ENCODE measurements at places on chromosomes 12 and 14.

DNA sequence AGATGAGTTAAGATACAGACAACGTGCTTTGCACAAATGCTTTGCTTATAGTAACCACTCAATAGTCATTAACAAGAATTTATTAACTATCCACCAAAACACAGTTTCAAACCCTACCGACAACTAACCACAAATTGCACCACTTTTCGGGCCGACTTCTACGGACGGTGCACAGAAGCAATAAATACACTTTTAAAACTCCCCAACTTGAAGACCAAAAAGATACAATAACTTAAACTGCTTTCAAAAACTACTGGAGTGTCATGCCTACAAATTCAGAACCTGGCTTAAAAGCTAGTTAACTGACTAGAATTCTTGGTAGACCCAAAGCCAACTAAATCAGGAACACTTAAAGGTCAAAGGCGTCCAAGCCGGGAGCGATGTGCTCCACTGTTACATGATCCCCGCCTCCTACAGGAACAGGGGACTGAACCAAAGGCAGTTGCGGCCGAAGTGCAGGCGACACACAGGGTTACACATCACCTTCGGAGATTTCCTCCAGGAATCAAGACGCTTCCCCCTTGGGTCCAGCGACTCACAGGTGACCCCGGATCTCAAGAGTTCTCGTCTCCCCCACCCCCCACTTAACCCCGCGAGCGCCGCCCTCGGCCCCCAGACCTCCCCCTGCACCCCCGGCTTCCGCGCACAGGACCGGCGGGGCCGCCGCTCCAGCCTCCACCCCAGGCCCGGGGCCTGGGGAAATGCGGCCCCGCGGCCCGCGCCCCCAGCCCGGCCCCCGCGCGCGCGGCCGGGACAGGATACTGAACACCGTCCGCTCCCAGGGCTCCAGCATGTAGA is 507 bp downstream of the SPTSSA start:
- peak; percentile 20 for DNase-seq

DNA sequence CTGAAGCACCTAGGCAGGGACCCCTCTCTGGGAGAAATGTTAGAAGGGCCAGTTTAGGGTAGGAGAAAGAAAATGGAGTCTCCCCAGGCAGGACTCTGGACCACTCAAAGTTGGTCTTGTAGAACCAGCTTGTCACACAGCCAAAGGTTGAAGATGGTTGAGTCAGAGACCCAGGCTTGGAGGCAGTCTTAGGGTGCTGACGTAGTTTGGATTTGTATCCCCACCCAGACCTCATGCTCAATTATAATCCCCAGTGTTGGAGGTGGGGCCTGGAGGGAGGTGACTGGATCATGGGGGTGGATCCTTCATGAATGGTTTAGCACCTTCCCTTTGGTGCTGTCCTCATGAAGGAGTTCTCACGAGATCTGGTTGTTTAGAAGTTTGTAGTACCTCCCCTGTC is 121.2 kb downstream of the CRACR2A start:
- DNase-seq, result no peak

DNA sequence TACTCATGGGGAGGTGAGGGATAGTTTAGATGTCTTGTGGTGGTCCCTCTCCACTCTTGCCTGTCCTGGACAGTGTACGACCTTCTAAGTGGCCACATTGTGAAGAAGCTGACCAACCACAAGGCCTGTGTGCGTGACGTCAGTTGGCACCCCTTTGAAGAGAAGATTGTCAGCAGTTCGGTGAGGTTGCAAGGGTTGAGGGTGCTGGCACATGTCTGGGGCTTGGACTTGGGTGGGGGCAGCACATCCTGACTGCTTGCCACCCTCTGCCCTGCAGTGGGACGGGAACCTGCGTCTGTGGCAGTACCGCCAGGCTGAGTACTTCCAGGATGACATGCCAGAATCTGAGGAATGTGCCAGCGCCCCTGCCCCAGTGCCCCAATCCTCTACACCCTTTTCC is 7.6 kb upstream of the FITM1 start:
- no peak for DNase-seq

- no peak for DNase-seq
These were observed 35.6 kb downstream of the RASSF8 start for GRCh38 chr12:25993901-25994651.

DNA sequence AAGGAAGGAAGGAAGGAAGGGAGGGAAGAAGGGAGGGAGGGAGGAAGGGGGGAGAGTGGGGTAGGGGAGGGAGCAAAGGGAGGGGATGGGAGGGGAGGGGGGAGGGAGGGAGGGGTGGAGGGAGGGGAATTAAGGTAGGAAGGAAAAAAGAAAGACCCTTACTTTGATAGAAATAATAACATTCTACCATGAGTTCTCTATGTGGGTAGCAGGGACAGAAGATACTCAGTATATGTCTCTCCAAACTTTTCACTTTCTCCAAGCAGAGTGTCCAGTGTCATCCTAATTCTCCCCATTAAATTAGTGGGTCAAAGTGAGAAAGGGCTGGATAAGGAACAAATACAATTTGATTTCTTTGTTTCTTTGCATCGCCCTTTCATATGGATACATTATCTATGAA is 553.4 kb upstream of the USP15 start:
- DNase-seq, result no peak

- no peak for DNase-seq
These were observed 26.5 kb upstream of the ACTN1 start for GRCh38 chr14:69005432-69006148.

DNA sequence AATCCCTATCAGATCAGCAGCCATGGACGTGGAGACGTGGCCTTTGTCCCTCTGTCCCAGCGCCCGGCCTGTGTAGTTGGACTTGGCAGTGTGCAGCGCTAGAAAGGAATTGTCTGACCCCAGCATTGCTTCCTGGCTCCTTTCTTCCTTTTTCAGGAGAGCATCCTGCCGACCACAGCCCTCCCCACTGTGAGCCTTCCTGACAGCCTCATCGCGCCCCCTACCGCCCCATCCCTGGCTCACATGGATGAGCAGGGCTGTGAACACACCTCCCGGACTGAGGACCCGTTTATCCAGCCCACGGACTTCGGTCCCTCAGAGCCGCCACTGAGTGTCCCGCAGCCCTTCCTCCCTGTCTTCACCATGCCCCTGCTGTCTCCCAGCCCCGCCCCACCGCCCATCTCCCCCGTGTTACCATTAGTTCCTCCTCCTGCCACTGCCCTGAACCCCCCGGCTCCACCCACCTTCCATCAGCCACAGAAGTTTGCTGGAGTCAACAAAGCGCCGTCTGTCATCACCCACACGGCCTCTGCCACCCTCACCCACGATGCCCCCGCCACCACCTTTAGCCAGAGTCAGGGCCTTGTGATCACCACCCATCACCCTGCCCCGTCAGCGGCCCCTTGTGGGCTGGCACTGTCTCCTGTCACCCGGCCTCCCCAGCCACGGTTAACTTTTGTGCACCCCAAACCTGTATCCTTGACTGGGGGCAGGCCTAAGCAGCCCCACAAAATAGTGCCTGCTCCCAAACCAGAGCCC is 40.6 kb downstream of the IL31 start:
- DNase-seq, result no peak

Measured in activated CD4-positive, alpha-beta T cell treated with anti-CD3 and anti-CD28 coated beads, Interleukin-2, Interleukin-4, amounts not matched to agents 100 ng/mL and 50 ng/mL, durations not matched to agents 16 hours and 8 hours (primary cell).